ENCODE measurements at places on chromosomes 1 and 21.

DNA sequence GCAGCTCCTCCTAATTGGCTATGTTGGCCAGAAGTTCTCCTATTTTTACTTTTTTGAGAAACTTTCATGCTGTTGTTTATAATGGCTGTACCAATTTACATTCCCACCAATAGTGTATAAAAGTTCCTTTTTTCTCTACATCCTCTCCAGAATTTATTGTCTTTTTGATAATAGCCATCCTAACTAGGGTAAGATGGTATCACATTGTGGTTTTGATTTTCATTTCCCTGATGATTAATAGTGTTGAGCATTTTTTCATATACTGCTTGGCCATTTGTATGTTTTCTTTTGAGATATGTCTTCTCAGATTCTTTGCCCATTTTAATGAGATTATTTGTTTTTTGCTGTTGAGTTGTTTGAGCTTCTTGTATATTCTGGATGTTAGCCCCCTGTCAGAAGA is 46.8 kb downstream of the NTMT2 start:
- H3K27me3 ChIP-seq = no peaks in the 10 kb centered on the region
- no peak overlapping the region for H3K27ac ChIP-seq
- DNase-seq = no peak

DNA sequence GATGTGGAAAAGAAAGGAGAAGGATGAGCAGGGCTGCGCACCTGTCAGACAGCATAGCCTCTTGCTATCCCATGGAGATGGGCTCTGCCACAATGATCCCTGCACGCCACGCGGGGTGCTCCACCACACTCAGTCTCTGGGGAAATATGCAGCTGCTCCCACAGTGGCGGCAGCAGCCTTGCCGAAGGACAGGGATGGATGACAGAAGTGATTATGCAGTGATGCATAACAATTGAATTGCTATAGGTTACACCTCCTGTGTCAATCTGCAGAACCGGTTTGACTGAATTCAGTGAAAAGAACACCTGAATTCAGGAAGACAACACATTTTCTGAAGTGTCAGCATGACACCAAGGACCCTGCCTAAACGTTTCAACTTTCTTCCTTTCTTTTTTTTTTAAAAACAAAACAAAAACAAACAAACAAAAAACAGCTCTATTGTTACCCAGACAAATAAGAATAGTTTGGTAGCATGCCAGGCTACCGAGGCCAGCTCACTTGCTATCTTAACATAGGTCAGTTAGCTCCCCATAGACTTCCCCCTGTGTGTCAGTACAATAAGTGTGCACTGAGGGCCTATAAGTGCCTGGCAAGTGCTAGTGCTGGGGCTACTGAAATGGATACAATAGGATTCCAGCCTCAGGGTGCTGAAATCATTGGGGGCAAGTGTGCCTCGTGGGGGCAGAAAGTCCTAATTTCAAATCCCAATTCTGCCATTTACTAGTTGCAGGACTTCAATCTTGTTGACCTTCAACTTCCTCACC is 127.6 kb upstream of the LMO4 start:
- H3K27me3 ChIP-seq = no peaks in the 10 kb centered on the region
- no peaks in the 10 kb centered on the region for H3K4me1 ChIP-seq
- no peaks in the 10 kb centered on the region for H3K36me3 ChIP-seq
- no peak overlapping the region for H3K27ac ChIP-seq
- no peak for DNase-seq
- H3K4me3 ChIP-seq = no peak overlapping the region

DNA sequence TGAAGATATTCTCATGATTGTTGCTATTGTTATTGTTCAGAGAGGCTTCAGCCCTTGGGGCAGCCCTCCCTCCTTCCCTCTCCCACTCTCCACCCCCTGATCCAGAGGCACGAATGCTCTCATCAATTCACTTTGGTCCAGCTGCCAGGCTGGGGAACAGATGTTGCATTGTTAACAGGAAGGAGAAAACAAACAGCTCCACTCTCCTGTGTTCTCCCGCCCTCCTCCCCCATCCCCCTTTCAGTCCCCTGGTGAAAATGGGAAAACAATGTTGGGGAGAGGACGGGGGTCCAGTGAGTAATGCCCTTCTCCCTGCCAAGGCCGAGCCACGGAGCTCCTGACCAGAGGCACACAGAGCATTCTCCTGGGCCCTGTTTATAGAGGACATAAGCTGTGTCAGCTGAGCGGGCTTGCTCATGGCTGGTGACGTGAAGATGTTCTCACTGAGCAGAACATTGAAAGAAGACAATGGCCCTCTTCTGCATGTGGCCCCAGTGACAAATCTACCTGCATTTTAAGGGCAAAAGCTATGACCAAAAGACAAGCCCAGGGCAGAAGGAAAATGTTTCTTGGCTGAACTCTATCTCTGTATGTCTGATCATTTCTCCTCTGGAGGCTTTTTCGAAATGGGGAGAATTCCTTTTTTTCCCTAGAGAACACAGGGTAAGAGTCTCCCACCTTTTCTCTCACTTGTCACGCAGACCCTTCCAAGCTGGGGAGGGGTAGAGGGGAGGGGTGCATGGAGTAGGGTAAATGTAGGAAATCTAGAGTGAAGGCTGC is 111.7 kb downstream of the GLUL start:
- no peak overlapping the region for H3K4me3 ChIP-seq
- H3K4me1 ChIP-seq = no peaks in the 10 kb centered on the region
- H3K27ac ChIP-seq = no peak overlapping the region
- DNase-seq = no peak

GRCh38 chr1:56904663-56905397 is 50.2 kb downstream of the C8A start:
- no peaks in the 10 kb centered on the region for H3K27me3 ChIP-seq
- H3K4me1 ChIP-seq = peaks cover 11% of the 10 kb centered on the region
- no peak overlapping the region for H3K4me3 ChIP-seq
- DNase-seq = no peak
- H3K36me3 ChIP-seq = no peaks in the 10 kb centered on the region

DNA sequence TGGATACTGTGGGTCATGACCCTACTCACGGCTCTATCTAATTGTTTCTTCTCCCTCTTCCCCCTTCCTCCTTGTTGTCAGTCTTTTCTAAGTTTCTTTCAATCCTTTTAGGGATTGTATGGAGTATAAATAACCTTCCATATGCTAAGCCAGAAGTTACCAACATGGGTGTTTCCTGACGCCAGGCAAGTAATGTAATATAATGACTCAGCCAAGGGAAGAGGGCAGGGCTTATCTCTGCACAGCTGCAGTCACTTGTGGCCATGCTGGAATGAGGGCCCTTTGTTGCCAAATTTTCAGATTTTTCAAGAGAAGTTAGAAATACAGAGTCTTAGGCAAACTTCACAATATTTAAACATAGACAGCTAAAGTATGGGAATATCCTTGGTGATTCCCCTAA is 194.6 kb downstream of the ST6GALNAC3 start:
- no peaks in the 10 kb centered on the region for H3K4me1 ChIP-seq
- no peak overlapping the region for H3K27ac ChIP-seq
- DNase-seq = no peak
- H3K36me3 ChIP-seq = no peaks in the 10 kb centered on the region
- H3K27me3 ChIP-seq = no peaks in the 10 kb centered on the region

- DNase-seq = no peak
- H3K4me3 ChIP-seq = no peak overlapping the region
- H3K27ac ChIP-seq = no peak overlapping the region
- H3K27me3 ChIP-seq = no peaks in the 10 kb centered on the region
- no peaks in the 10 kb centered on the region for H3K36me3 ChIP-seq
- H3K4me1 ChIP-seq = peaks cover 10% of the 10 kb centered on the region
These were observed 10.4 kb downstream of the RNF19B start for GRCh38 chr1:32954168-32954567.

GRCh38 chr1:3151456-3151855 is 82.5 kb downstream of the PRDM16 start:
- H3K36me3 ChIP-seq = no peaks in the 10 kb centered on the region
- H3K27ac ChIP-seq = no peak overlapping the region
- no peak overlapping the region for H3K4me3 ChIP-seq
- no peak for DNase-seq

GRCh38 chr1:167114725-167115124 is 20.9 kb downstream of the STYXL2 start:
- no peak for DNase-seq
- no peak overlapping the region for H3K27ac ChIP-seq
- no peaks in the 10 kb centered on the region for H3K36me3 ChIP-seq
- no peaks in the 10 kb centered on the region for H3K4me1 ChIP-seq

DNA sequence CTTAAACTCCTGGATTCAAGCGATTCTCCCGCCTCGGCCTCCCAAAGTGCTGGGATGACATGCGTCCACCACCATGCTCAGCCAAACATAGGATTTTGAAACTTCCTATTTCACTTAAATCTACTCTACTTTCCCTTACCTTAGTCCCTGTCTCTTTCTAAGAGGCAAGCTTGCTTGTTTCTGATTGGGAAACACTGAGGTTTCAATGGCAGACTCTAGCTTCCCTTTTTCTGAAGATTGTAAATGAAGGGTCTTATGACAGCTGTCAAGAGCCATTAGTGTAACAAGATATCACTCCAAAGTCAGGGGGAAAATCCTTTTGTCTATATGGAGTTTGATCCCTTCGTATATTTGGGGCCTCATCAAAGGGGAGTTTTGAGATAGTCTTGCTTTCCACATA is 23.5 kb upstream of the LMO4 start:
- no peaks in the 10 kb centered on the region for H3K4me1 ChIP-seq
- no peaks in the 10 kb centered on the region for H3K27me3 ChIP-seq
- H3K27ac ChIP-seq = no peak overlapping the region
- DNase-seq = no peak
- H3K36me3 ChIP-seq = no peaks in the 10 kb centered on the region

- H3K36me3 ChIP-seq = no peaks in the 10 kb centered on the region
- DNase-seq = no peak
- peaks cover 74% of the 10 kb centered on the region for H3K4me1 ChIP-seq
- H3K4me3 ChIP-seq = peak overlapping the region; percentile 6
These were observed 2.5 kb downstream of the ATP1B1 start for GRCh38 chr1:169108863-169109560.

DNA sequence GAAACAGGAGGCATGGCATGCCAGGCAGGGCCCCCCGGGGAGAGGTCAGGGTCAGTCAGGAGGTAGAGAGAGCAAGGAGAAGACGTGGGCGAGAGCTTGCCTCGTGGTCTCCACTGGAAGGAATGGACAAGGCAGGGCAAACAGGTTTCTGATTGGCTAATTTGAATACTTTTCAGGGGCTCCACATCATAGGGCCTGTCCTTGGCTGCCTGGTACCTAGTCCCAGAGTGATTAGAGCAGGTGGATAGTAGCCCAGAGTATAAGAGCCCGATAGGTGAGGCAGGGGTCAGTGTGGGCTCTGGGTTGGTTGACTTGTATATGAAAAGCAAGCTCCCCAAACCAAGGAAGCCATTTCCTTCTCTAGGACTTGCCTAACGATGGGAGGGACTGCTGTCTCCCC is 178.6 kb downstream of the ZP4 start:
- DNase-seq = no peak
- no peaks in the 10 kb centered on the region for H3K27me3 ChIP-seq
- no peak overlapping the region for H3K27ac ChIP-seq
- no peaks in the 10 kb centered on the region for H3K36me3 ChIP-seq

- H3K36me3 ChIP-seq = no peaks in the 10 kb centered on the region
- DNase-seq = no peak
- no peaks in the 10 kb centered on the region for H3K27me3 ChIP-seq
- H3K27ac ChIP-seq = no peak overlapping the region
These were observed 14.3 kb upstream of the FGR start for GRCh38 chr1:27649306-27649635.

DNA sequence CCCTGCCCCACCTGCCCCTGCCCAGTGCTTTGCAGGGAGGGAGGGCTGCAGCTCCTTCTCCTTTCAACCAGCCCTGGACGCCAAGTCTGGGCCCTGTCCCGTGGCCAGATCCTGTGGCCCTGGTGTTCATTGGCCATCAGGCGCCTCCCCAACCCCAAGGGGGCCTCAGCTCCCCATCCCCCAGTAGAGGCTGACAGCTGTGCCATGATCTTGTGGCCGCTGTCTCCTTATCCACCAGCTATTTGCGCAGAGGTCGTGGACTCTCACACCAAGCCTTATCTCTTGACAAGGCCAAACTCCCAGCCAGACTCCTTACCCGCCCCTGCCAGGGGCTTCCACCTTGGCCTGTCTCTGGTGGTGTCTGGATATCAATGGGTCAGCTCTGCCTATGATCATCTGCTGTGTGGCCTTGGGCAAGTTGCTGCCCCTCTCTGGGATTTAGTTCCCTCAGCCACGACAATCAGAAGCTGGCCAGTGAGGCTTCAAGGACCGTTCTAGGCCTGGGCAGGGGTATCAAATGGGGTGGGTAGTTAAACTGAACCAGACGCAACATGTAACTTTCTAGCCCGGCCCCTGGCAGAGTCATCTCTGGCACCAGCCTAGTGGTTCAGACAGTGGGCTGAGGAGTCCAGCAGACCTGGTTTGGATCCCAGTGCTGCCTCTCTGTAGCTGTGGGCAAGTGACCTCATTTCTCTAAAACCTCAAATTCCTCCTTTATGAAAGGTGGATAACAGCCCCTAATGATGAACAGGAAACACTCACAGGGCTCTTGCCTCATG is 3.3 kb upstream of the COL8A2 start:
- peaks cover 9% of the 10 kb centered on the region for H3K27me3 ChIP-seq
- H3K27ac ChIP-seq = no peak overlapping the region
- H3K4me1 ChIP-seq = peaks cover 8% of the 10 kb centered on the region
- DNase-seq = no peak
- no peak overlapping the region for H3K4me3 ChIP-seq

GRCh38 chr1:43913051-43913501 is 20.5 kb upstream of the ARTN start:
- no peak for DNase-seq
- no peaks in the 10 kb centered on the region for H3K4me1 ChIP-seq
- no peaks in the 10 kb centered on the region for H3K27me3 ChIP-seq
- no peak overlapping the region for H3K27ac ChIP-seq
- no peaks in the 10 kb centered on the region for H3K36me3 ChIP-seq

GRCh38 chr21:45539796-45540600 is 2.2 kb downstream of the SLC19A1 start:
- no peaks in the 10 kb centered on the region for H3K36me3 ChIP-seq
- no peak overlapping the region for H3K4me3 ChIP-seq
- DNase-seq = no peak
- peaks cover 14% of the 10 kb centered on the region for H3K4me1 ChIP-seq

DNA sequence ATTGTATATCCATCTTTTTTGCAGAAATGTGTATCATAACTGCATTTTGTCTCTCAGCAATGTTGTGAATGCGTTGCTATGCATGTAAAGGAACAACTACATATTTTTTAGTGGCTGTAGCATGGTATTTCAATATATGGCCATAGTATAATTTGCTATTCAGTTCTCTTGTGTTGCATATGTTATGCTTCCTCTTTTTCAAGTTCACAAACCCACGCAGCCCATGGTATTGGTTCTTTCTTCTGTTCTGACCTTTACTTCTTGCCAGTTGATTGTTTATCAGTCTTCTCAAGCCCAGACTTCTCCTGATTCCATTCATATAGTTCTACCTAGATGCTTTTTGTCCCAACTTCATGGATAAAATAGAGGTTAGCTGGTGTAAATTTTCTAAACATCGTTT is 6.1 kb downstream of the SLC22A15 start:
- peaks cover 15% of the 10 kb centered on the region for H3K4me1 ChIP-seq
- DNase-seq = no peak
- no peaks in the 10 kb centered on the region for H3K36me3 ChIP-seq
- H3K27me3 ChIP-seq = no peaks in the 10 kb centered on the region
- no peak overlapping the region for H3K4me3 ChIP-seq
- no peak overlapping the region for H3K27ac ChIP-seq
